Activated T-helper 1 cell treated with anti-CD3 and anti-CD28 coated beads, Interleukin-12 subunit alpha, Interleukin-12 subunit beta, Interleukin-2, Interleukin-4 antibody, amounts not matched to agents 30 ng/mL and 10 ng/mL and 1 ng/mL, durations not matched to agents 14 hours and 24 hours and 36 hours (primary cell): ENCODE measurements at places on chromosomes 12 and 14. TPM values are rescaled to one million over a fixed set of nuclear protein-coding genes. Genes with fewer than 3 reads are reported as not detected.
A peak's percentile ranks its signal among the peaks of the same experiment; 100 is the strongest.

DNA sequence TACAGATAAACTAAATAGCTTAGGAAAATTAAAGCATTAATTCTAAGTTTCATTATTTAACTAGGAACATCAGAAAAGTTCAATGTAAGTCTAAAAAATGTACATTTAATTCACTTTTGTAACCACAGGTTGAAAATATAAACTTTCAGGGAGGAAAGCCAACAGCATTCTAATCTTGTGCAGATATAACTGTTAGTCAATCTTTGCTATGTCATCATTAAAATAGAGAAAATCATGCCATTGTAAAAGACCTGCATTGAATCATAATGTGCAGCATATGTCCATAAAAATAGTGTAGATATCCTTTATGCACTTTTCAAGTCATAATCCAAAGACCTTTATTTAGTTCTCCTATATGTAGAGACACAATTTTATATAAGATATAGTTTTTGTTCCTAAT, 207.3 kb downstream of the ALG10B start:
- H3K4me3 ChIP-seq = no peak overlapping the region
- no peaks in the 10 kb centered on the region for H3K27me3 ChIP-seq
- no peak for DNase-seq
- no peaks in the 10 kb centered on the region for H3K4me1 ChIP-seq
- no peak overlapping the region for H3K27ac ChIP-seq

- no peak overlapping the region for H3K27ac ChIP-seq
- no peaks in the 10 kb centered on the region for H3K36me3 ChIP-seq
- DNase-seq = no peak
- H3K27me3 ChIP-seq = no peaks in the 10 kb centered on the region
- no peak overlapping the region for H3K4me3 ChIP-seq
Observed at GRCh38 chr12:118908811-118909210, 72.5 kb upstream of the SRRM4 start.

GRCh38 chr12:130826151-130826801, 12.8 kb downstream of the STX2 start:
- no peaks in the 10 kb centered on the region for H3K27me3 ChIP-seq
- no peak overlapping the region for H3K4me3 ChIP-seq
- peaks cover 8% of the 10 kb centered on the region for H3K36me3 ChIP-seq
- DNase-seq = peak; percentile 40
- peaks cover 5% of the 10 kb centered on the region for H3K4me1 ChIP-seq

- no peak for DNase-seq
- no peaks in the 10 kb centered on the region for H3K36me3 ChIP-seq
- H3K4me3 ChIP-seq = no peak overlapping the region
- no peaks in the 10 kb centered on the region for H3K27me3 ChIP-seq
- no peaks in the 10 kb centered on the region for H3K4me1 ChIP-seq
- no peak overlapping the region for H3K27ac ChIP-seq
Observed at GRCh38 chr14:101130861-101131260, 227.3 kb upstream of the RTL1 start.

DNA sequence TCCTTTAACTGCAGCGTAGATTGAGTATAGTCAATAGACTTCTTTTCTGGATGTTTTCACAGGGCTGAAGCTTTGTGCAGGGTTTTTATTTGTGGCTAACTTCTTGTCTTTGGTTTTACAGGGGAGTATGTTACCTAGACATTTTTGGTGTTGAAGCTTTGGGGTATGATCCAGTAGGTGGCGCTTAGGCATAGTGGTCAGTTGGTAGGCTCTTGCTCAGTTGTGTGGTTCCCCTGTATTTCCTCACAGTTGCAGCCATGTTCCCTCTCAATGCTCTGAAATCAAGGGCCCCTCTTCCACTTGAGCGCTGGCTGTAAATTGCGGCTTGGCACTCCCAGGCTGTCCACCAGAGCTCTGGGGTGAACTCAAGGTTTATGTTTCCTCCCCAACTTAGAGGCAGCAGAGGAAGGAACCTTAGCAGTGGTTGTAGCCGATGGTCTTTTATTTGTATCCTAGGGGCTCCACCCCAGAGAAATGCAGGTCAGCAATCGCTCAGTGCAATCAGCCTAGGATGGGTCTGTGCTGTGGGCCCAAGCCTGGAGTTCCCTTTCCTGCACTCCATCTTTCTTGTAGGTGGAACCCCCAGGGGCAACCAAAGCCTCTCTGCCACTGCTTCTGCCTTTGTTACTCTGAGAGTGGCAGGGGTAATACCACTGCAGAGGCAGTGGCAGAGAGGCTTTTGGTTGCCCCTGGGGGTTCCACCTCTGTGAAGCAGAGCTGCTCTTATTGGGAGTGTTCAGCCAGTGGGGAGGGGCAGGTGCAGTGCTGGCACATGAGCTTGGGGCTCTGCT, 55.1 kb downstream of the CMAS start:
- peaks cover 12% of the 10 kb centered on the region for H3K27me3 ChIP-seq
- no peak overlapping the region for H3K27ac ChIP-seq
- H3K36me3 ChIP-seq = no peaks in the 10 kb centered on the region
- H3K4me3 ChIP-seq = no peak overlapping the region
- H3K4me1 ChIP-seq = peaks cover 7% of the 10 kb centered on the region

- peaks cover 4% of the 10 kb centered on the region for H3K27me3 ChIP-seq
- no peak overlapping the region for H3K4me3 ChIP-seq
- DNase-seq = no peak
- H3K4me1 ChIP-seq = peaks cover 9% of the 10 kb centered on the region
- H3K36me3 ChIP-seq = no peaks in the 10 kb centered on the region
Observed at GRCh38 chr14:32047791-32048190, 29.3 kb upstream of the ARHGAP5 start.

DNA sequence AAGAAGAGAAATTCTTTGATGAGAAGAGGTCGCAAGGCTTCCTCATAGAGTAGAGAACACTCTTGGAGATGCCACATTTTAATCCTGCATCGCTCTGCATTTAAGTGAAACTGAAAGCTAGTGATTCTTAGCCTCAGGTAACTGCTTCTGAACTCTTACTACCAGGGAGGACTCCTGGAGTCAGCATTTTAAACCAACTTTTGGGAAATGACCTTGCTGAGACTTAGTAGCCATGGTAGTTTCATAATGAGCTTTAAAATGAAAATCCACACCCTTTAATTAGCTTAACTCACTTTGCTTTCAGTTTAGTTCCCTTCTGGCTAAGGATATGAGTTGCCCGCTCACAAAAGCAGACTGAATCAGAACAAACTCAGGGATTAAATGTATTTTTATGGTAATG, 80.3 kb downstream of the SYNE2 start:
- H3K4me3 ChIP-seq = peak overlapping the region; percentile 31
- DNase-seq = no peak
- H3K36me3 ChIP-seq = peaks cover 3% of the 10 kb centered on the region
- H3K27ac ChIP-seq = peak overlapping the region; percentile 24
- H3K27me3 ChIP-seq = no peaks in the 10 kb centered on the region

GRCh38 chr12:130246560-130246959, 84.3 kb downstream of the FZD10 start:
- no peaks in the 10 kb centered on the region for H3K4me1 ChIP-seq
- H3K36me3 ChIP-seq = no peaks in the 10 kb centered on the region
- H3K27me3 ChIP-seq = peaks cover 1% of the 10 kb centered on the region
- DNase-seq = no peak

- H3K27me3 ChIP-seq = no peaks in the 10 kb centered on the region
- H3K4me3 ChIP-seq = peak overlapping the region; percentile 74
- H3K36me3 ChIP-seq = peaks cover 66% of the 10 kb centered on the region
- peak overlapping the region; percentile 31 for H3K27ac ChIP-seq
- no peak for DNase-seq
Observed at GRCh38 chr14:92656306-92657081, 91.9 kb downstream of the LGMN start.

GRCh38 chr14:59439256-59439965, 25.8 kb downstream of the GPR135 start:
- no peaks in the 10 kb centered on the region for H3K36me3 ChIP-seq
- H3K27ac ChIP-seq = no peak overlapping the region
- no peak overlapping the region for H3K4me3 ChIP-seq
- H3K27me3 ChIP-seq = peaks cover 6% of the 10 kb centered on the region
- H3K4me1 ChIP-seq = no peaks in the 10 kb centered on the region
- no peak for DNase-seq

DNA sequence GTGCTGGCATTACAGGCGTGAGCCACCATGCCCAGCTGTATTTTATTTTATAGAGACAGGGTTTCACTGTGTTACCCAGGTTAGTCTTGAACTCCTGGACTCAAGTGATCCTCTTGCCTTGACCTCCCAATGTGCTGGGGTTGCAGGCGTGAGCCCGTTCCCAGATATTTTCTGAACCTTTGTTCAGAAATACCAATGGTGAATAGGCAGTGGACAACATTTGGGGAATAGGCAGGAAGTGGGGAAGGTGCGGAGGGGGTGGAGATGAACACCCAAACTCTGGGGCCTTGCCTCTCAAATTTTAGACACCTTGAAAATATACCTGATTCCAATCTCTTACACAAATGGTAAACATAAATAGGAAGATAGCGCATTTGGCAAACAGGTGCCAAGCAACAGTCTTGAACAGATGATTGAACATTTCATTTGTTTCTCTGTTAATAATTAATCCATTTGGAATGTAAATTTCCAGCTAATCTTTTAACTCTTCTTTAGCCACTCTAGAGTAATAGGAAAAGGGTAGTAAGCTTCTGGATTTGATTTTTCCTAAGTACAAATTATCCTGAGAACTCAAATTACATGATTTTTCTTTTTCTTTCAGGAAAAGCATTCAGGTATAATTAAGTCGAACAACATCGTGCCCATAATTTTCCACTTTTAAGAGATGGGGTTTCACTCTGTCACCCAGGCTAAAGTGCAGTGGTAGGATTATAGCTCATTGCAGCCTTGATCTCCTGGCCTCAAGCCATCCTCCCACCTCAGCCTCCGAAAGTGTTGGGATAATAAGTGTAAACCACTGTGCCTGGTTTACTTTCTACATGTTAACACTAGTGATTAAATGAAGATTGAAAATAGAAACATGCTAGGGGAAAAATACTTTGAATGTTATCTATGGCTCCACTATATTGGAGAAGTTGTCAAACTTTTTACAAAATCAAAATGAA, 22.9 kb upstream of the RNF34 start:
- H3K36me3 ChIP-seq = no peaks in the 10 kb centered on the region
- DNase-seq = no peak
- H3K27ac ChIP-seq = no peak overlapping the region
- H3K4me1 ChIP-seq = no peaks in the 10 kb centered on the region
- no peak overlapping the region for H3K4me3 ChIP-seq

DNA sequence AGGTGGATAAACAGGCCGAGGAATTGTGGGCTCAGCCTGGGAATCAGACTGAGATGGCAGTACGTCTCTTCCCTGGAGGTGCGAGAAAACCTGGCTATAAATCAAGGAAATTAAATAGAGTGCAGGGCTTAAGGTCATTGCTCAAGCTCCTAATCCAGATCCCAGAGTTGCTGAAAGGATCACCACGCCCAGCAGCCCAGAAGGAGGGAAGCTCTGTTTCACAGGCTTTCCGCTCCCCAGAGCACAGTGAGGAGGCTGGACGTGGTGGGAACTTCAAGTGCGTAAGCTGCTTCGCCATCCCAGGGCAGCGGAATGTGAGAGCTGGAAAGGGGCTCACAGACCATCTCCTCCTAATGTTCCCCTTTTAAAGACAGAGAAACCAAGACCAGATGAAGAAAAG, 651.6 kb upstream of the TBX3 start:
- no peaks in the 10 kb centered on the region for H3K36me3 ChIP-seq
- DNase-seq = no peak
- H3K27me3 ChIP-seq = no peaks in the 10 kb centered on the region
- H3K4me1 ChIP-seq = no peaks in the 10 kb centered on the region
- no peak overlapping the region for H3K4me3 ChIP-seq
- H3K27ac ChIP-seq = no peak overlapping the region

GRCh38 chr12:116538682-116539305, 20.4 kb upstream of the MAP1LC3B2 start:
- peaks cover 9% of the 10 kb centered on the region for H3K27me3 ChIP-seq
- peak overlapping the region; percentile 9 for H3K4me3 ChIP-seq
- peaks cover 3% of the 10 kb centered on the region for H3K36me3 ChIP-seq

- peak overlapping the region; percentile 84 for H3K4me3 ChIP-seq
- peaks cover 1% of the 10 kb centered on the region for H3K36me3 ChIP-seq
- peaks cover 37% of the 10 kb centered on the region for H3K4me1 ChIP-seq
Observed at GRCh38 chr12:94100211-94100627, 48.2 kb upstream of the PLXNC1 start.

DNA sequence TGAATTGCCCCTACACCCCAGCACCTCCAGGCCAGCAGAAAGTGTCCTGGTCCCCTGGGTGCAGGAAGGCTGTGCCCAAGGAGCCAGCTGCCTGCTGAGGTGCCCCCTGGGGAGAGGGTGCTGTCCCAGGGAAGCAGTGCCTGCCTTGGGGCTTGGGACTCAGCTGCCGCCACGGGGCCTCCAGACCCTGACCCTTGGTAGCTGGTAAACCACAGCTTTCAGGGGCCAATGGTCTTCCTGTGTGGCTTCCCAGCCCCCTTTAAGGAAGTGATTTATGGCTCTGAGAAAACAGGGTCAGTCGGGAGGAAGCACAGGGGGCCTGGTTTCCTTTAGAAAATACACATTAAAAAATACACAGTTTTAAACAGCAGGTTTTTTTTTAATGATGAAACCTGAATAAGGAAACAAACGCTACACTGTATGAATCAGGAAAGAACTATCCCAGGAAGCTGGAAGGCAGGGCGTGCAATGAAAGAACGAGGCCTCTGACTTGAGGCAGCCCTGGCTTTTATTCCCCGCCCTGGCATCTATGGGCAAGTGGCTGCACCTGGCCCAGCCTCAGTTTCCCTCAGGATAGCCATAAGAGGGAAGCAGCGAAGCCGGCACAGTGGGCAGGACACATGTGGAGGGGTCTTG, 40.6 kb upstream of the EML1 start:
- no peak overlapping the region for H3K4me3 ChIP-seq
- no peaks in the 10 kb centered on the region for H3K4me1 ChIP-seq
- DNase-seq = no peak

DNA sequence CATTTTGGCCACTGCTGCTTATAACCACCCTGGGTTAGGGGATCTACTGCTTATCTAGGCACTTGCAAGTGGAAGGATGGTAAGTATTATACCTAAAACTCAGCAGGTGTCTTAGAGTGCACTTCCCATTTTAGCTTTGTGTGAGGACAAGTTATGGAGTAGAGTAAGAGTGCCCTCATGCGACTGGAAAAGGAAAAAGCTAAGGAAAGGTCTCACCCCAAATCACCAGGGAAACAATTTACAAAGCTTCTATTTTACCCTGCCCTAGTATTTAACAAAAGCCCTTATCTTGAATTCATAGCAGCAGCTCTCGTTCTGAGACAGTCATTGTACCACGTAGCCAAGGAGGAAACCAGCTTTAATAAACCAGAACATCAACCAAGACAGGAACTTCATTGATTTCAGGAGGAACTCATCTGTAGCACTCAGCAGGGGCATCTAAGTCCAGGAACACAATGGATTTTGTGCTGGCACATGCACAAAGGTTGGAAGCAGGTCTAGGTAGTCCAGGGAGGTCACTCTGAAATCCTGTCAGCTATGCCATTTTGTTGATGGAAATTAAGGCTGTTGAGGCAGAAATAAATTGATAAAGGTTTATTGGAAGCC, 2.9 kb downstream of the RDH12 start:
- no peaks in the 10 kb centered on the region for H3K36me3 ChIP-seq
- DNase-seq = peak; percentile 12
- H3K27ac ChIP-seq = no peak overlapping the region
- H3K4me3 ChIP-seq = no peak overlapping the region

The LRTM2 gene
- not detected in 2 replicates for total RNA-seq

The DICER1 gene
- 76.8 and 87.2 TPM in 2 replicates for total RNA-seq

The TARBP2 gene
- total RNA-seq = 47.7 and 48.2 TPM in 2 replicates

The RERGL gene
- not detected in 2 replicates for total RNA-seq

The OR6C2 gene
- total RNA-seq = not detected in 2 replicates

The LRFN5 gene
- total RNA-seq = not detected in 2 replicates

The PTPN6 gene
- total RNA-seq = 332 and 341 TPM in 2 replicates

The MOK gene
- total RNA-seq = 6.0 and 7.0 TPM in 2 replicates
